ENCODE measurements at places on chromosomes 6 and 20.

DNA sequence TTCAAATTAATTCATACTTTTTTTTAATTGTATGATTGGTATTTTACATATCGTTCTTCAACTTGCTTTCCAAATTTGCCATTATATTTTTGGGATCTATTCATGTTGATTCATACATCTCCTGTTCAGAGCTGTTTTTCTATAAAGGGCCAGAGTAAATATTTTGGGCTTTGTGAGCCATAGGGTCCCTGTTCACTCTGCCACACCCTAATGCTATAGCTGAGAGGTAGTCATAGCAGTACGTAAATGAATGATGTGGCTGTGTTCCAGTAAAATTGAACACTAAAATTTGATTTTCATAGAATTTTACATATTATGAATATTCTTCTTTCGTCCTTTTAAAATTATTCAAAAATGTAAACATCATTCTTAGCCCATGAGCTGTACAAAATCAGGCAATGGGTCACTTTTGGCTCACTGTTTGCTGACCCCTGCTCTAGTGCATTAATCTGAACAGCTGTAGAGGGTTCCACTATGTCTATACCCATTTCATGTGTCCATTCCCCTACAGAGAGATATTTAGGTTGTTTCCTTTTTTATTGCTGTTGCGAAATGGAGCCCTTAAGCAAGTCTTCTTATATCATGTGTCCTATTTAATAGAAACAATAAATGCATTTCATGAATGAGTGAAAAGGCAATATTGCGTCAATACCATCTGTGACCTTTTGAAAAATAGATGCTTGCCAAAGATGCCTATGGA lies 136.4 kb upstream of the SALL4 start:
- peak; percentile 31 for DNase-seq

DNA sequence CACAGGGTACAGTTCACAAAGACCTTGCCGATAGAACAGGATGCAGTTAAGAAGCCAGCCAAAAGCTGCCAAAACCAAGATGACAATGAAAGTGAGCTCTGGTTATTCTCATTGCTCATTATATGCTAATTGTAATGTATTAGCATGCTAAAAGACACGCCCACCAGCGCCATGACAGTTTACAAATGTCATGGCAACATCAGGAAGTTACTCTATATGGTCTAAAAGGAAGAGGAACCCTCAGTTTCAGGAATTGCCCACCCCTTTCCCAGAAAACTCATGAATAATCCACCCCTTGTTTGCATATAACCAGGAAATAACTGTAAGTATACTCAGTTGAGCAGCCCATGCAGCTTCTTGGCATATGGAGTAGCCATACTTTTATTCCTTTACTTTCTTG lies 748.7 kb downstream of the QKI start:
- DNase-seq, result no peak

GRCh38 chr6:106098383-106099234 lies 12.5 kb downstream of the PRDM1 start:
- no peak for DNase-seq

DNA sequence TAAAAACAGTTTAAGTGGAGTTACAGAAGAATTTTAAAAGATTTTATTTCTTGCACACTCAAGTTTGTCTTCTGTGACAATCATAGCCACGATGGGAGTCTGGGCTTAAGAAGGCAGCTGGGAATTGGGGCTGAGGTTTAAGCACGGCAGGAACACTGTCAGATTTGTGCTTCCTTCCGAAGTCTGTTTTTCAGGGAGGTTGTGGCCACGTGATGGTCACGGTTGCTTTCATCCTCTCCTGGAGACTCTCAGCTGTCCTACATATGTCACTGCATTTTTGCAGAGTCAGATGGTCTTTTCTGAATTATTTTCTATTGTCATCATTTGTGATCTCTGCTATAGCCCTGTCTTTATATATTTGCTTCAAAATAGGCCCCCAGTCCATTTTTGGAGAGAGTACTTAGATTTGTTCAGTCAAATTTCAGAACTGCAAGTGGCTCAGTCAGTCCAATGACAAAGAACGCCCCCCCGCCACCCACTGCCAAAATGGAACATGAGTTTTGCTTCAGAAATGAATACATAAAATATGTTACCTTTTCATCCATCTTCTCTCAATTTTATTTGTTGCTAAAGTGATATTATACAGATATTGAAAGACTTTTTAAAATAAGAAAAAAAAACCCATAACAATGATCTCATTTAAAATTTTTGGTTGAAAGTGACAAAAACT lies 111.8 kb upstream of the ZFP64 start:
- DNase-seq, result no peak

DNA sequence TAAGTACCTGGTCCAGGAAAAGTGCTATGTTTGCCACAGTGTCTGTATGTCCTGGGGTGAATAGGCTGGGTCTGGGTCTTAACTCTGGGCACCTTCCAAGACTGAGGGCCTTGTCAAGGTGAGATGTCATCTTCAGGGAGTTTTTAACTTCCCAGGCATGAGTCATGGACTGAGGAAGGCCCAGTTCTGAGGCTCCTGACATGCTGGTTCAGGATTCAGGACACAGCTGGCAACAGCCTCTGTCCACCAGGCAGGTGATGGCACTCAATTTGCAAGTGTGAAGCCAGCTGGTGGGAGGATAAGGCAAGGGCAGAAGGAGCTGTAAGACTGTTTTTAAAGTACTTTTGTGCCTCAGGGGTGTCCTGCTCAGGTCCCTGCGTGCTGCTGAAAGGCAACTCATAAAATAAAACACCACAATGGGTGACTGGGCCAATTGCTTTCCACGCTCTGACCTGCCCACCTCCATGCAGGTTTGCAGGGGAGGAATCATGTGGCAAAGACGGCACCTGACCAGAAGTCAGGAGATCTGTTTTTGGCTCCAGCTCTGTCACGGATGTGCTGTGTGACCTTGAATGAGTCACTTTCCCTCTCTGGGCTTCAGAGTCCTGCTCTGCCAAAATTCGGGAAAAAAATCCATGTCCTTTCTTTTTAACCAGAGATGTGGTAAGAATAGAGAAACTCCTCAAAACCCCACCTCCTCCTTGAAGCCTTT lies 4.9 kb upstream of the PACSIN1 start:
- DNase-seq, result no peak

GRCh38 chr6:37547564-37548061 lies 47.9 kb upstream of the CCDC167 start:
- peak; percentile 24 for DNase-seq

- no peak for DNase-seq
Measured at GRCh38 chr20:2602046-2602735, 50.2 kb upstream of the NOP56 start.
